ENCODE measurements at places on chromosomes 5 and 9.

DNA sequence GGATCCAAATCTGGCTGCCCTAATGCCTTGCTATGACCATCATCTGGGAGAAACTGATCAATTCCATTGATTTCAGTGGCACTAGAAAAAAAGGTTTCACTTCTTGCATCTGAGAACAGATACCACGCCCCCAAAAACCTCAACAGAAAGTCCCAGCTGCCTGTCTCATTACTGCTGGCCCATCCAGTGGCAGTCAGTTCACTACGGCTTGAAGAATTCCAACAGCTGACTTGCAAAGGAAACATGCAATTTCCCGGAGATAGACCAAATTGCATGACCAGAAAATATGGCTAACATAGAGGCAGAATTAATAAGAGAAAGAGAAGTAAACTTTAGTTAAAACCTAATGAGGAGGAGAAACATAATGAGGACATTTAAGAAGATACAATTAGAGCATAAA lies 48.6 kb downstream of the UGCG start:
- DNase-seq, result no peak

DNA sequence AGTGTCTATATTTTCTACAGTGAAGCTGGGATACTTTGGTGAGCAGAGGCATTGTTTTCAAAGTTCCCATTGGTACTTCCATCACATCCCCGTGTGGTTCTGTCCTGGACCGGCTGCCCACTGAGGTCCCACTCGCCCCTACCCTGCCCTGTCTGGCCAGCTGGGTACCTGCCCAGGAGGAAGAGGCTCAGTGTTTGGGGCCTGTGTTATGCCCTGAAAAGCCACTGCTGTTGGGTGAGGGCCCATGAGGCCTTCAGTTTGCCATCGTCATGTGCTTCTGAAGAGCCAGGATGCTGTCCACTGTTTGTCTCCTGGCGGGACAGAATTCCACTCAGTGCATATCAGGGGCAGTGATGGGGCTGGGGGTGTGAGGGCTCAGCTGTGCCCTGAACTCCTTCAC lies 2.6 kb upstream of the CEP72 start:
- no peak for DNase-seq

DNA sequence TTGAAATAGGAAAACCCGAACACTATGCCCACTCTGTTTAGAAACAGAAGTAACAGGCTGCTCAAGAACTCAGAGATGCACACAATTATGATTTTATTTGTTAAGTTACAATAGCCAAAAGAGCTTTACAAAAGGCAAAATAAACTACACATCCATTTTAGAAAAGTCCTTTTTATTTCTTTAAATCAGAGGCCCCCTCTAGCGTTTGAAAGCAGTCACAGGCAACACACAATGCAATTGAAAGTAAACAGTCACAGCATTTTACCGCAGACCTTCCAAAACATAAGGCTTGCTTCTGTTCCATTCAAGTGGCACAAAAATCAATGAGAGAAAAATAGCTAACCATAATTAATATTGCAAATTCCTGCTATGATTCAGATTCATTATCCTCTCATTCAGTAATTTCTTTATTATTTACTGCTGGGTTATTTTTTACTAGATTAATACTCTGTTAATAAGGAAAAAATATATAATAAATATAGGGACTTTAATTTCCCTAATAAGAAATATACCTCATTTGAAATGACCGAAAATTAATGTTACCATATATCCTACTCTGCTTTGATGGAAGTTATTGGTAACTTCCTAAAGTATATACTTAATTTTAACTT lies 78.3 kb downstream of the CEP120 start:
- no peak for DNase-seq

DNA sequence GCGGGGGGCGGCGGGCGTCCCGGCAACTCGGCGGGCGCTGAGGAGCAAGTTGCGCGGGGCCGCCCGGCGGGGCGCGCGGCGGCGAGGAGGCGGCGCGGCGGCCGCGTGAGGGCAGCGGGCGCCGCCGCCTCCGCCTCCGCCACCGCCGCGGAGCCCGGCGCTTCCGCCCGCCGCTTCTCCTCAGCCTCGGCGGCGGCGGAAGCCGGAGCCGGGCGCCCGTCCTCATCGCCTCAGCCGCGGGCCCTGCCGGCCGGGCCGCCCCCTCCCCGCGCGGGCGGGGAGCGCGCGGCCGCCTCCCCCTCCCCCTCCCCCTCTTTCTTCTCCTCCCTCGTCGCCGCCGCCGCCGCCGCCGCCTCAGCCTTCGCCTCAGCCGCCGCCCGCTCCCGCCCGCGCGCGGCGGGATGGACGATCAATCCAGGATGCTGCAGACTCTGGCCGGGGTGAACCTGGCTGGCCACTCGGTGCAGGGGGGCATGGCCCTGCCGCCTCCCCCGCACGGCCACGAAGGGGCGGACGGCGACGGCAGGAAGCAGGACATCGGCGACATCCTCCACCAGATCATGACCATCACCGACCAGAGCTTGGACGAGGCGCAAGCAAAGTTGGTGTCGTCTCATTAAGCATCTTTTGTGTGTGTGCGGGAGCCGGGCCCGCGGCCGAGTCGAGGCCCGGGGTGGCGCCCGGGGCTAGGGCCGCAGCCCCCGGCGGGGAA lies at the start of gene PBX3:
Gene PBX3 (plus strand): TSS at position 321 of the 712 bp plus-strand sequence.
- DNase-seq, result peak; percentile 45

DNA sequence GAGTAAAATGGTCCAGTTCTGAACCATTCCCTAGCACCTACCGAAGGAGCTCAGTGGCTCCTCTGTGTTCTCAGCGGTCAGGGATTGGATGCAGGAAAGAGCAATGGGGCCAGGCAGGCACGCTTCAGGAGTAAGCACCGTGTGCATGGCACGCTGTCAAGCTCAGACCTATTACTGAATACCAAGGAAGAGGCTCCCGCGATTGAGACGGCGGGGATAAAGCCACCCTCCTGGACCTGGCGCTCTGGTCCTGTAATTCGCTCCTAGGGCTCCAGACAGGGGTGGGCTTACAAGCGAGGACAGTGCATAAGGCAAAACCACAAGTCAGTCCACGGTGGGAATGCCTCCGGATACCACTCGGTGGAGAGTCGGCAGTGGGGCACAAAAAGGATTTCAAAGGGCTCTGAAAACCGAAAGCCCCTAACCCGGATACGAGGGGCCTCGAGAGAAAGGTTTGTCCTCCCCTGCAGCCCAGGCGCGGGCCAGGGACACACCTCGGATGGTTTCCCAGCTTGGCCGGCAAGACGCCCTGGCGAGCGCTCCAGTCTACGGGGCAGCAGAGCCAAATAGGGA lies 988 bp downstream of the OXCT1 start:
- peak; percentile 7 for DNase-seq

GRCh38 chr5:58794875-58795274 lies 212.0 kb downstream of the RAB3C start:
- no peak for DNase-seq

GRCh38 chr5:166595274-166595951 lies 1696.0 kb upstream of the WWC1 start:
- DNase-seq, result no peak

DNA sequence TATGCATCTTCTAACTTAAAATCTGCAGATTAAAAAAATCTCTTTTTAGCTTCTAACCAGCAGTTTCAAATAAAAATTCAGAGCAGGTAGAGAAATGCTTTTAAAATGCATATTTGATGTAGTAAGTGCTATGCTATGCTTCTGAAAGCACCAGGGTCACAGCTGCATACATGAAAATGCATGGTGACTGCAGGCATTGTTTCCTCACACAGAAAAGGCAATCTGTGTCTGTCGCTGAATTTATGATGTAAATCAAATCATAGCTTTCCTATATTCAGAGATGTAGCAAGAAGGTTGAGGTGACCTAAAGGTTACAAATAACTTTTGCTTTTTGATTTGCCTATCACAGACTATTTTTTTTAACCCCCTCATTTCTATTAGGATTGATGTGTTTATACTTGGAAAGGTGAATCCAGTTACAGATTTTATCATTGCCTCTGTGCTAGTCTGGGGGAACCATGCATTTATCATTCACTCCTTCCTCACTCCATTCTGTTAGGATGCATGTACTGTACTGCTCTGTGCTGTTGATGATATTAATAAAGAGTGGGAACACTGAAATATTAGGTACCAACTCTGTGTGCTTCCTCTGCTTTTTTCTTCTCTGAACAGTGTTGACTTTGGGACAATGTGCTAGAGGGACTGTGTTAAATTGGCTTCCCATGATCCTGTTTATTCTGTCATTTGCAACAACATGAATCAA lies 65.6 kb downstream of the FOCAD start:
- DNase-seq, result no peak

DNA sequence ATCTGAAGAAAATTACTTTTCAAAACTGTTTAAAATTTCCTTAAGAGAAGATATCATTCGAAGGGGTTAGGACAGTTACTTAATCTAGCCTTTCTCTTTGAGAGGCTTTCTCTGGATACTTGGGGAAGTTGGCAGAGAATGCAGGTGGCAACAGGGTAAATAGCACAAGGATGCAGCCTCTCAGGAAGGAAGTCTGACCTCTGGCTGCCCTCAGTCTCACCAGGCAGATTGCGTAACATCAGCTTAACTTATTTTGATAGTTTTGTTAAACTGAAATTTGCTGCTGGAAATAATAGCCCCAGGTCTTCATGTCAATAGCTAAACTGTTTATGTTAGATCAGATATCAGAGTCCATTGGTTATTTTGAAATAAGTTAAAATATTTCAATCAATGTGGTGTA lies 20.4 kb downstream of the CCDC192 start:
- DNase-seq, result no peak

DNA sequence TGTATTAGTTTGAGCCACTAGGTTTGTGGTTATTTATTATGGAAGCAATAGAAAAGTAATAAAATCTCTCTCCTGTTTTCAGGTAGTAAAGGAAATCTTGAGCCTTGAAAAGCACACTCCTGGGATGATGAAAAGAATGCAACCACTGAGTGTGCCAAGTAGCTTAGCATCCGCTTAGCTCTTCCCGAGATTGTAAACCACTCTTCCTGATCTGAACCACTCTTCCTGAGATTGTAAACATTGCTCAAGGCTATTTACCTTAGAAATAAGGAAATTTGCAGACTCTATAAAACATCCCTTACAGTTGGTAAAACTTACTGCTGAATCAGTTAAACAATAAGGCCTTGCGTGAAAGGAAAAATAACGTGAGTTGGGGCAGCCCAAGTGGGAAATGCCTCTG lies 17.4 kb upstream of the IL33 start:
- DNase-seq, result no peak

- no peak for DNase-seq
These were observed 24.6 kb downstream of the DYNC2I2 start for GRCh38 chr9:128632066-128632465.

DNA sequence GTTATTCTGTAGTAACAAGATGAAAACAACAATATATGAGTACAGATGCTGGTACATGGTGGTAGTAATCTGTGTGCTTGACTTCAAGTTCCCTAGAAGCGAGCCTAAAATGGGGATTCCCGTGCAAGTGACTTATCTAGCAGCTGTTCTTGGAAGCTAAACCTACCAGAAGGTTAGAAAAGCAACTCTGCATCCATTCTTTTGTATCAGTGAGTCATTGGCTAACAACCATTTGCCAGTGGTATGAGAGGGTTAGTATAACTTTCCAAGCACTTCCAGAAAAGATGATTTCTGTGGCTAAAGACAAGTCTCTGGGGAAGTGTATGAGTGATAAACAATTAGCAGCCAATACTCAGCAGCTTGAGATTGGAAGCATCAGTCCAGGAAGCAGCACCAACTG lies 787.7 kb upstream of the CDH6 start:
- no peak for DNase-seq

DNA sequence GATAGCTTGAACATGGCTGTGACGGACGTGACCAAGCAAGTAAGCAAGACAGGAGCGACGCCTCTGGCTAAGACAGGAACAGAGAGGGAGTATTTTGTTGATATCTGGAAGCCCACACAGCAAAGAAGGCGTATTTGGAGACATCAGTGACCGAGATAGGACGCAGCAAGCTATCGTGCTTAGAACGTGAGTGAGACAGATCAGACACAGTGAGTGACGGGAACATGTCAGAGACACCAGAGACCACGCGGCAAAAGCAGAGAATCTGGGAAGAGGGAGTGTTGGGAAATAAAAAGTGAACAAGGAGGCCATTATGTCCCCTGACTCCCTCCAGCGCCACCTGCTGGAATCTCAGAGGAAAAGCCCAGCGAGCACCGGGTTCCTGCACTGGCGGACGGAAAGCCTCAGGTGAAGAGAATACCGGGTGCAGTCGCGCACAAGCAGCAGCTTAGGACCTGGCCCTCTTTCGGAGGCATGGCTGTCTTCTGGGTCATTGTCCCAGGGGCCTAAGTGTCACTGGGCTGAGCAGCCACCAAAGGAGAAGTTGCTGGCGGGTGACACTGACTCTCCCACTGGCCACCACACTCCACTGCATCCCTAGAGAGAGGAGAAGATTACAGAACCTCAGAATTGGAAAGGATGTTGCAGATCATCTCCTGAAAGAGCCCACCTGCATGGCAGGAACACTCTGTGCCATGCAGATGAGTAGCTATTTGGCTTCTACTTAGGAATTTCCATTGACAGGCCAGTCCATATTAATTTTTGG lies 99.1 kb downstream of the FBXO38 start:
- no peak for DNase-seq

DNA sequence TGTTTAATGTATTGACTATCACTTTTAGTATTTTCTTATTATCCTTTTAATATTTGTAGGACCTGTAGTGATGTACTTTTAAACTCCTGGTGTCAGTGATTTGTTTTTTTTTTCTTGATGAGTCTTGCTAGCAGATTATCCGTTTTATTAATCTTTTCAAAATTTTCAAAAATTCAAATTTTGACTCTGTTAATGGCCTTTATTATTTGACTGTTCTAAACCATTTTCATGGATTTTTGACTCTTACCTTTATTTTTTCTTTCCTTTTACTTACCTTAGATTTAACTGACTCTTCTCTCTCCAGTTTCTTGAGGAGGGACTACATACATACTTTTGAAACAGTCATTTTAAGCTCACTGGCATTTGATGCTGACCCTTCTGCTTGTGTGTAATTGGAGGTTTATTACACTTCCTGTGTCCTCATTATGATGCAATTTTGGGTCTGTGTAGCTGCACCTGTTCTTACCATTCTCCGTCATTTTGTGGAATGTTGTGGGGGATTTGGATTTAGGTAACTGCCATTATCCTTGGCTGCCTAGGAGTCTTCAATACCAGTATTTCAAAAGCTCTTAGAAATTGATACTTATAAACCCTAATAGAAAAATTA lies 32.0 kb upstream of the EXOC3 start:
- DNase-seq, result no peak

- no peak for DNase-seq
These were observed 4.1 kb upstream of the SCAI start for GRCh38 chr9:125147401-125147951.

All from NCI-H1092 (cell line).